ENCODE measurements at places on chromosomes 6 and 20.

GRCh38 chr6:65280060-65280459 lies 427.0 kb downstream of the EYS start:
- DNase-seq: no peak

GRCh38 chr6:124655866-124656265 lies 306.4 kb upstream of the RNF217 start:
- DNase-seq: no peak

- no peak for DNase-seq
These were observed 8.8 kb downstream of the CDH4 start for GRCh38 chr20:61260905-61261304.

- DNase-seq: no peak
These were observed 71.6 kb upstream of the GLP1R start for GRCh38 chr6:38976801-38977500.

- no peak for DNase-seq
These were observed 147.2 kb upstream of the EYA4 start for GRCh38 chr6:133093956-133094355.

GRCh38 chr20:11687546-11688292 lies 230.0 kb upstream of the BTBD3 start:
- DNase-seq: no peak

GRCh38 chr6:20868397-20869096 lies 334.3 kb downstream of the CDKAL1 start:
- no peak for DNase-seq

DNA sequence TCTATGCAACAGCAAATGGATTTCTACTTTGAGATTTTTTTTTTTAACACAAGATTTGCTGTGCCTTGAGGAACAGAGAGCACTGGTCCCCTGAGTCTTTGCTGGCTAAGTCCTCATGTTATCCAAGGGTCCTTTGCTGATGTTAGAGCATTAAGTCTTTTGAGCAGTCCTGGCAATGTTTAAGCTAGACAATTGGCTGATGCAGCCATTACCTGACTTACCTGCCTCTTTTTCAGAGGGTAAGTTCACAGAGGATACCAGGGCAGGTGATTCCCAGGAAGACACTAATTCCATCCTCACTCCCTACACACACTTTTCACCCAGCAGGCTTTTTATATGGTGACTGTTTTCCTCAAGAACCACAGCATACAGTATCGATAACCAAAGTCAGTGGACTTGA lies 337.7 kb downstream of the HDGFL1 start:
- DNase-seq: no peak

DNA sequence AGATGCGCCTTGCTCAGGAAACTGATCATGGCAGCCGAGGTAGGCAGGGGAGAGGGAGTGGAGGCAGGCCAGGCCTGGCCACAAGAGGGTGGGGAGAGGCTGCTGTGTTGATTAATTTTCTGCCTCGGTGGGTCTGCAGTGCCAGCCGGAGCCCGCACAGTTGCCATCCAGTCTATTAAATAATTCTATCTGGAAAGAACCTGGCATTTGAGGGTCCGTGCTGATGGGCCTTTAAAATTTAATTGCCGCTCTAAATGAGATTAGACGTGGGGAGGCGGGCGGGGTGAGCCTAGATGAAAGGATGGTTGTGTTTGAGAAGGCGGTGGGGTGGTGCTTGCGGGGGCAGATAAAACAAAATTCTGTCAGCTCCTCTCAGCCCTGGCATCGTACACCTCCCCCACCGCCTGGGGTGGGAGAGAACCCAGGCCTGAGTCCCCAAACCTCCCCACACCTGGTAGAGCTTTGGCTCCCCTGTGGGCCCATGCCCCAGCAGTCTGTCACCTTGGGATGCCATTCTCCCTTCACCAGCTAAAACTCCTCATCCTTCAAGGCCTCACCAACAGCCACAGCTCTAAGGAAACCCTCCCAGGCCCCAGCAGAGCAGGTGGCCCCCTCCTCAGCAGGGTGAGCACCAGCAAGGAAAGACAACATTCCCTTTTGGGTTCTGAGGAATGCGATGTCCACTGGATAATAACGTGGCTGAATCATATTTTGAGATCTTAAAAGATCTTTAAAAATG lies 167.3 kb downstream of the GRM4 start:
- no peak for DNase-seq

DNA sequence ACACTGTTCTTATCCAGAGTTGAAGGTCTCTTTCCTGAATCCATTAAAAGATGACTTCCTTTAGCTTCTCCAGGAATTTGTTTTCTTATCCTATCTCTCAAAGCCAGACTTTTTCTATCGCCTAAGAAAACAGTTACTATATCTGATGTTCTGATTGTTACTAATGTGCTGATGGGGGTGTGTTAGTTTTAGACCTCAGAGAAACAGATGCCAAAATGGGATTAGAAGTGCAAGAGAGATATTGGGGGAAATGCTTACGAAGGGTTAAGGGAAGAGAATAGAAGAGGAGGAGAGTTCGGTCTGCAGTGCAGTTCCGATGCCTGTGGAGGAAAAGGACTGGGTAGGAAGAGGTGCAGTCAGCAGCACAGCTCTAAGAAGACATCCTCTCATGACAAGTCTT lies 35.7 kb upstream of the ADGRG6 start:
- no peak for DNase-seq

- no peak for DNase-seq
These were observed 27.7 kb downstream of the ALDH5A1 start for GRCh38 chr6:24522228-24523176.

DNA sequence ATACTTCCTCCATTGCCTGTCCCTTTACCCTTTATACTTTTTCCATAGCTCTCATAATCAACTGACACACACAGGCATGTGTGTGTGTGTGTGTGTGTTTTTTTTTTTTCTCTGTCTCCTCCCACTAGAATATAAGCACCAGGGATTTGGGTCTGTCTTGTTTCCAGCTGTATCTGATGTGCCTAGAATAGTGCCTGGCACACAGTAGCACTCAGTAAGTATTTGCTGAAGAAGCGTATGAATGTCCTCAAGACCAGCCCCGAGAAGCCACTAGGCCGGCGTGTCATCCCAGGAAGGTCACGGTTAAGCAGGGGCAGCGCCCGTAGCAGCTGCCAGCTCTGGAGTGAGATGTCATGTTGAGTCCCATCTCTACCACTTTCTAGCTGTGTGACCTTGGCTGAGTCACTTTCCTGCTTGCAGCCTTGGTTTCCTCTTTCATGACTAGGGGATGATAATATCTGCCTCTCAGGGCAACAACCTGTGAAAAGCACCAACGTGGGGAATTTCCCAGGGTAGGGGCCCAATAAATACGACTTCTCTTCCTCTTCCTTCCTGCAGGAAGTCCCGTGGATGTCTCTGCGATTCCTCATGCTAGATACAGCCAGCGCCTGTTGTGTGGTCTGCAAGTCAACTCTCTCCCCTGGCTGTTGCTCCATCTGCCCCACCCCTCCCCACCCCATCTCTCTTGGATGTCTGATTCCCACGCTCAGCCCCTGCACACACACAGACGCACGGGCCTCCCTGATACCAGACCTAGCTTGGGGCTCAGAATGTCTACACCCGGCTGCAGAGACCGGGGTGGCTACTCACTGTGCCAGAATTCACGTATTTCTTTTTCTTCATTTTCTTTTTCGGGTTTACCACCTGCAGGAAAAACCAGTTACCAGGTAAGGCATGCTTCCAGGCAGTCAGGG lies 58.1 kb downstream of the RAB44 start:
- peak; percentile 35 for DNase-seq

- DNase-seq: no peak
These were observed 96.0 kb downstream of the PSMB1 start for GRCh38 chr6:170456886-170457698.

DNA sequence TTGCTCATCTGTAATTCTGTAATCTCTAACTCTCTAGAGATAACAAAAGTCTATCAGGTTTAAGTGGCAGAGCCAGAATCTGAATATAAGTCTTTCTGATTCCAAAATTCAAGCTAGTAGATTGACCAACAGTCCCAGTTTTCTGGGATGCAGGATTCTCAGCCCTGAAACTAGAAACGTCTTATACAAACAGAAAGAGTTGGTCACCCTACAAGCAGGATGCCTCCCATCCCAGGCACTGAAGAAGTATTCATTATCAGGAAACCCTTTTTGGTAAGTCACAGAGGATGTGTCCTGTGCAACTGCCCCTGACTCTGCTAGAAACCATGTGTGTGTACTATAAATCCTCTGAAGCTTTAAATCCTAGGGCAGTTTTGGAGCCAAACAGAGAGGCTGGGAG lies 135.0 kb downstream of the CARMIL1 start:
- DNase-seq: no peak

DNA sequence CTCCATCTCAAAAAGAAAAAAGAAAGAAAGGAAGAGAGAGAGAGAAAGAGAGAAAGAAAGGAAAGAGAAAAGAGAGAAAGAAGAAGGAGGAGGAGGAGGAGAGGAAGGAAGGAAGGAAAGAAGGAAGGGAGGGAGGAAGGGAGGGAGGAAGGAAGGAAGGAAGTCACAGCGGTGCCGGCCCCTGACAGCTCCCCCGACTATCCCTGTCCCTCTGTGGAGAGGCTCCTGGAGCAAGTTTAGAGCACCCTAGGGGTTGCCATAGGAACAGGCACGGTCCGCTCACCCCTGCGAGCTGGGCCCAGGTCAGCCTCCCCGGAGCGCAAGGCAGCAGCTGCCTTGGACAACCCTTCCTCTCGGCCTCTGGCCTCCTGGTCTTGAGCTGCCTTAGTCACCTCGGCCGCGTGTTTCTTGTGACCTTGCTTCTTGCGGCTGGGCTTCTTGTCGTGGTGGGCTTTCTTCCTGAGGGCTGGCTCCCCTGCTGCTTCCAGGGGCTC lies 6.8 kb downstream of the BNIP5 start:
- DNase-seq: no peak

- DNase-seq: no peak
These were observed 189.7 kb downstream of the DTNBP1 start for GRCh38 chr6:15473174-15473573.

- DNase-seq: no peak
These were observed 20.1 kb downstream of the KIF16B start for GRCh38 chr20:16553101-16553500.

GRCh38 chr6:152598901-152599537 lies 38.1 kb downstream of the SYNE1 start:
- no peak for DNase-seq

GRCh38 chr20:58994390-58995159 lies 12.5 kb downstream of the CTSZ start:
- no peak for DNase-seq

DNA sequence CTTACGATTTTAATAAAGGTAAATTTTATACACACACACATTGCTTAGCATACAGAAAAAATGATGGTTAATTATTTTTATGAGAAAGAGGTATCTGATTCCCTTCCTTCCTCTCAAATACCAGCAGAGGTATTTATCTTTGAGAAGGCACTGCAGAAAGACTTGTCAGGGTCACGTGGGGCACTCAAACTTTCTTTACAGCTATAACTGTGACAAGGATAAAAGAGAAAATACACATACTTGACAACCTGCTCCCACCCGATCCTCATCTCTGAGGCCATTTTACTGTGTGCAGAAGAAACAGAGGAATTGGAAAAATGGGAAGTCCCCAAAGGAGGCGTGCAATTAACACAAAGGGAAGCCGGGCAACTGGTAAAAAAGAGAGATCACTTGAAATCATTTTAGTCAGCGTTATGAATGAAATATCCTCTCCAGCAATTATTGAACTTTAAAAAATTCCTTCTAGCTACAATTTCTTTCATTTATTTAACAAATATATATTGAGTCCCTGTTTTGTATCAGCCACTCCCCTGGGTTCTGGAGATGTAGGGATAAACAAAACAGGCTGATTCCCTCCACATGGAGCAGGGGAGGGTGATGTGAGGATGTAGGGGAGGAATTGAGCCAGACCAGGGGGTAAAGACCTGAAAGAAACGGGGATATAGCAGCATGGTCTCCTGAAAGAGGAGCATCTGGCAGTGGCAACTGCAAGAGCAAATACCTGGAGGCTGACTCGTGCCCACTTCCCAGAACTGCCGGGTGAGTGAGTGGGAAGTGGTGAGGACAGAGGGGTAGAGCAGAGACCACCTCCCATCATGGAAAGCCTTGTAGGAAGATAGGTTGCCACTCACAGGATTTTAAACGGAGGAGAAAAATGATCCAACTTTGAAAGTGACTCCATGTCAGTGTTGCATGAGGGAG lies 510.3 kb downstream of the KIF16B start:
- no peak for DNase-seq

- no peak for DNase-seq
These were observed 257.7 kb upstream of the NT5E start for GRCh38 chr6:85192186-85192585.

GRCh38 chr6:44444853-44445252 lies 57.3 kb downstream of the CDC5L start:
- DNase-seq: no peak

- no peak for DNase-seq
These were observed 21.1 kb downstream of the SPTLC3 start for GRCh38 chr20:13029687-13030375.

DNA sequence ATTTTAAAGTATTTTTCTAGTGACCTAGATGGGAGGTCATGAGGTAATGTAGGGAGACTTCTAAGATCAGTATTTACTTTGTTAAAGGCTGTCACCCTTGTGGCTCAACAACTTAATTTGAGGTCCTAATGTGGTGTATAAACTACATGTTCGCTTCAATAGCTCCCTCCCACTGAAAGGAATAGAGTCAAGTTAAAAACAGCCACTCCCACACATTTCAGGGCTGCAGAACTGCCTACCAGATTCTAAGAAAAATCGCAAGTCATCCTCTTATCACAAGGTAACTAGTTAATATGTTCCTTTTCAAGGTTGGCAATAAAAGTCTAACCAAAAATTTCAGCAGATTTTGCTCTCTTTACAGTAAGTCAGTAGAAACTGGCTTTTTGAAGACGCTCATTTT lies 15.1 kb downstream of the GSTA1 start:
- no peak for DNase-seq

DNA sequence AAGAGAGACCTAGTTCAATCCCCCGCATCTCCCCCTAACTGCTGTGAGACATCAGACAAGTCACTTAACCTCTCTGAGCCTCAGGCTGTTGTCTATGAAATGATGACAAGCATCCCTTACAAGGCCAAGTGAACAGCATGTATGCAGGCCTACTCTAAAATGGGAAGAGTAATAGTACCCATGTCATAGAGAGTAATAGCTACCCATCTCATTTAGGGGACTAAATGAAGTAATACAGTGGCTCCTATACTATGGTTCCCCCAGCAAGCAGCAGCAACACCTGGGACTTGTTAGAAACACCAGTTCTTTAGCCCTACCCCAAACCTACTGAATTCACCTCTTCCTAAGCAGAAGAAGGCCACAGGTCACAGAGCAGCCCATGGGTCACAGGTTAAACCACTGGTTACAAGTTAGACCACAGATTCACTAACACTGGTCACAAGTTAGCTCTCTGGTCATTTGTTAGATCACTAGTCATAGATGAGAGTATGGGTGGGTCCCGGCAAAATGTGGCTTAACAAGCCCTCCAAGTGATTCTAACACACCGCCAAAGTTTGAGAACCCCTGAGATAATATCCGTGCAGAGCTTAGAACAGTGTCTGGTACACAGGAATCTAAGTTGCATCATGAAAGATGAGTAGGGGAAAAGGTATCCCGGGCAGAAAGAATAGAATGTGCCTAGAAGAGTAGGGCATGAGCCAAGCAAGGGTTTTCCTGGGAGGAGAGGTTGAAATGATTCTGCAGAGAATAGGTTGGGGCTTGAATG lies 1.4 kb downstream of the DEFB124 start:
- no peak for DNase-seq

All from stimulated activated CD4-positive, alpha-beta T cell treated with anti-CD3 and anti-CD28 coated beads, Interleukin-15, amount 100 ng/mL, for 1 hour (primary cell).